MCF 10A (cell line): ENCODE measurements at places on chromosomes 2 and 18. TPM values are rescaled to one million over a fixed set of nuclear protein-coding genes. Genes with fewer than 3 reads are reported as not detected.

SCYGR7 gene
- not detected in 2 replicates for total RNA-seq

CIB4 gene
- total RNA-seq: not detected in 2 replicates

IL36B gene
- total RNA-seq: not detected in 2 replicates

GRCh38 chr2:98479371-98479770, 34.7 kb downstream of the INPP4A start:
- H3K27ac ChIP-seq: no peak overlapping the region
- no peaks in the 10 kb centered on the region for H3K36me3 ChIP-seq
- H3K4me3 ChIP-seq: no peak overlapping the region

GRCh38 chr2:190607657-190608357, 41.1 kb upstream of the NAB1 start:
- peak overlapping the region; percentile 56 for H3K4me3 ChIP-seq
- peak; percentile 80 for DNase-seq
- H3K4me1 ChIP-seq: peaks cover 56% of the 10 kb centered on the region
- H3K27me3 ChIP-seq: no peaks in the 10 kb centered on the region
- peak overlapping the region; percentile 81 for H3K27ac ChIP-seq

- peaks cover 37% of the 10 kb centered on the region for H3K4me1 ChIP-seq
- H3K27ac ChIP-seq: no peak overlapping the region
- no peak overlapping the region for H3K4me3 ChIP-seq
- DNase-seq: no peak
These were observed 108.8 kb downstream of the ACKR3 start for GRCh38 chr2:236678307-236678975.

GRCh38 chr2:16589465-16589864, 76.2 kb downstream of the CYRIA start:
- H3K27ac ChIP-seq: no peak overlapping the region
- no peaks in the 10 kb centered on the region for H3K27me3 ChIP-seq
- no peaks in the 10 kb centered on the region for H3K4me1 ChIP-seq

DNA sequence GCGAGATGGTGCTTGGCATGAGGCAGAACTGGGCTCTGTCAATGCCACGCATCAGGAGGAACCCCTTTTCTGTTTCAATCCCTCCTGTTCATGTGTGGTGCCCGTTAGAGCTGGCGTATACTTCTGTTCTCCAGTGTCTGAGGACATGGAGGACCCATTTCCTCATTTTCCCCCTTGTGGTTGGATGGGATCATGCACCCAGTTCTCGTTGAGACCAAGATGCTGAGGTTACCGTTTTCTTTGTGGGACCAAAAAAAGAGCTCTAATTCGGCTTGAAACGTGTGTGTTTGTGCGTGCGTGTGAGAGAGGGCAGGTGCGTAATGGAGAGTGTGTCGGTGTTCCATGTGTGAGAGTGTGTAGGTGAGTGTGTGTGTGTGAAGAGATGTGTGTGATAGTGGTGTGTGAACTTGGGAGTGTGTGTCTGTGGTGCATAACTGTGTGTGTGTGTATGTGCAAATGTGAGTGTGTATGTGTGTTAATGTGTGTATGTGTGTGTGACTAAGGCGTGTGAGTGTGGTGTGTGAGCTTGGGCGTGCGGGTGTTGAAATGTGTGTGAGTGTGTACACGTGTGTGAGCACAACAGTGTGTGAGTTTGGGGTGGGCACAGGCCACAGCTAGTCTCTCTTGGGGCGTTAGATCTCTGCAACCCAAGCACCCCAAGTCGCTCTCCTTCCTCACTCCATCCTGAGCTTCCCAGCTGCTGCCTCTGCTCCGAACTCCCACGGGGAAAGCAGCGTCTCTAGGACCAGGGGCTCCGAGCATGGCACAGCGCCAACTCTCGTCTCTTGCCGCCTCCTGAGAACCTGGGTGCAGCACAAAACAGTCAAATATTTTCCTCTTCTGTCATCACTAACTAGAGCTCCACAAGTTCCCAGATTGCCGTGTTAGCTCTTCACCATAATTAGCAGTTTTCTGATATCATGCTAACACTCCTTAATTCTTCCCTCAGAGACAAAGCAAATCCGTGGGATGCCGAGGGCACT, 75.8 kb downstream of the LONRF2 start:
- no peaks in the 10 kb centered on the region for H3K4me1 ChIP-seq
- no peak overlapping the region for H3K27ac ChIP-seq
- peak; percentile 18 for DNase-seq
- no peak overlapping the region for H3K4me3 ChIP-seq
- no peaks in the 10 kb centered on the region for H3K36me3 ChIP-seq

DNA sequence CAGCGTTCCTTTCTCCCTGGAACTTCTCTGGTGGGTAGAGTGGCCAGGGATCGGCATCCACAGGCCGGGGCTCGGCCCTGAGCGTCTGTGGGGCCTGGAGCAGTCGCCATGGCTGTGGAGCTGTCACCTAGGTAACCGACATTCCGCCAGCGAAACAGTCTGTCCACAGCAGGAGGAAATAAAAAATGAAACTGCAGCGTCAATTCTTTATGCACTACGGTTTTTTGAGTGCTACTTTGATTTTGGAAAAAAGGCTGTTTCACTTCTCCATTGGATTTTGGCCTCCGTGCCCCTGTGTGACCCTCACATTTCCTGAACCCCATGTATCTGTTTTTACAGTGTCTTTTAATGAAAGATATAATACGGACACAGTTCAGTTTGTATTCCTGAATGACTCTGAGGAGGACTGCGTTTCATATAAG, 163.4 kb downstream of the LDLRAD4 start:
- no peak overlapping the region for H3K4me3 ChIP-seq
- no peak for DNase-seq
- no peaks in the 10 kb centered on the region for H3K4me1 ChIP-seq
- no peak overlapping the region for H3K27ac ChIP-seq
- H3K27me3 ChIP-seq: no peaks in the 10 kb centered on the region

DNA sequence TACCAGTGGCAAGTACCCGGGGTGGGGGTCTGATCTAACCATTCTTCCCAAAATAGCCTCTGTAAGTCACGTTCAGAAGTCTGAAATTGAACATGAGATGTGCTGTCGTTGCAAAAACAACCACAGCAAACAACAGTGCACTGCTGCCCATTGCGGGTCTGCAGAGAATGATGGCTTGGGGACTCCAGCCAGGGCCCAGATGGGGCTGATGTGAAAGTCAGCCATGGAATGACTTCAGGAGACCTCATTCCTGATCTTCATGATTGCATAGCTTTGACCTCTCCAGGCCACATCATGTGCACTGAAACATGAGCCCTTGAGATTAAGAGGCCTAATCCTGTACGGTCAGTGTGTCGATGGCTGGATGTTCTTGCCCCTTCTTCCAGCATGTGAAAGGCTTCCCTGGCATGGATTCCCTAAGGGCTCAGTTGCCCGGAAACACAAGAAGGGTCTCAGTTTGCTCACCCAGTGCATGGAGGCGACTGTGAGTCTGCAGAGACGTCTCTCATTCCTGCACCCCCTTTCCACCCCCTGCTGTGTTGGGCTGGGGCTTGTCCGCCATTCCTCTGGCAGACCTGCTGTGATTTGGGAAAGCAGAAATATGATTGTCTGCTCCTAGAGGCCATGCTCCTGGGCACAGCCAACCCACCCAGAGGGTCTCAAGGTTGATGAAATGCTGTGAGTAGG, 191.6 kb downstream of the SEPTIN10 start:
- no peak for DNase-seq
- no peaks in the 10 kb centered on the region for H3K27me3 ChIP-seq
- H3K4me3 ChIP-seq: no peak overlapping the region
- peaks cover 16% of the 10 kb centered on the region for H3K36me3 ChIP-seq

- H3K27ac ChIP-seq: no peak overlapping the region
- peak; percentile 85 for DNase-seq
- H3K4me3 ChIP-seq: no peak overlapping the region
- H3K4me1 ChIP-seq: no peaks in the 10 kb centered on the region
These were observed 14.3 kb upstream of the STAM2 start for GRCh38 chr2:152189622-152190495.

- DNase-seq: peak; percentile 35
- H3K36me3 ChIP-seq: no peaks in the 10 kb centered on the region
- H3K27ac ChIP-seq: peak overlapping the region; percentile 4
- H3K4me3 ChIP-seq: no peak overlapping the region
- no peaks in the 10 kb centered on the region for H3K27me3 ChIP-seq
These were observed 198.0 kb downstream of the NBAS start for GRCh38 chr2:15363142-15363541.
